HS-27A (cell line): ENCODE measurements at places on chromosomes 13 and 19.

GRCh38 chr13:114131583-114132418 is 622 bp downstream of the RASA3 start:
- no peak for DNase-seq

DNA sequence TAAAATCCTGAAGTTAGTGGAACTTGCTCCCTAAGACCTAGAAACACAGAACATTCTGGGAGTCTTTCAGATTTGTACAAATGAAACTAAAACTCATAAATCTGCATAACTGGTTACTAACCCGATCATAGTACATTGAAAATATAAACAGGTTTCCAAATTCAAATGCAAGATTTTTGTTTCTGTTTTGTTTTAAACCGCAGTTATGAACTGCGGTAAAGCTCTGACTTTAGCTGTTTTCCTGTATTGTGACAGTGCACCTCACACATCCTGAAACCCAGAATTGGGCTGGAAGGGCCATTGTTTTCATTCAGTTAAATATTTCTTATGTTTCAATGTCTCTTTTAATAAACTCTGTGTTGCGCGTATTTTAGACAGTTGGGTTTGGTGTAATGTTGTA is 204.7 kb downstream of the SHISA2 start:
- DNase-seq: no peak

DNA sequence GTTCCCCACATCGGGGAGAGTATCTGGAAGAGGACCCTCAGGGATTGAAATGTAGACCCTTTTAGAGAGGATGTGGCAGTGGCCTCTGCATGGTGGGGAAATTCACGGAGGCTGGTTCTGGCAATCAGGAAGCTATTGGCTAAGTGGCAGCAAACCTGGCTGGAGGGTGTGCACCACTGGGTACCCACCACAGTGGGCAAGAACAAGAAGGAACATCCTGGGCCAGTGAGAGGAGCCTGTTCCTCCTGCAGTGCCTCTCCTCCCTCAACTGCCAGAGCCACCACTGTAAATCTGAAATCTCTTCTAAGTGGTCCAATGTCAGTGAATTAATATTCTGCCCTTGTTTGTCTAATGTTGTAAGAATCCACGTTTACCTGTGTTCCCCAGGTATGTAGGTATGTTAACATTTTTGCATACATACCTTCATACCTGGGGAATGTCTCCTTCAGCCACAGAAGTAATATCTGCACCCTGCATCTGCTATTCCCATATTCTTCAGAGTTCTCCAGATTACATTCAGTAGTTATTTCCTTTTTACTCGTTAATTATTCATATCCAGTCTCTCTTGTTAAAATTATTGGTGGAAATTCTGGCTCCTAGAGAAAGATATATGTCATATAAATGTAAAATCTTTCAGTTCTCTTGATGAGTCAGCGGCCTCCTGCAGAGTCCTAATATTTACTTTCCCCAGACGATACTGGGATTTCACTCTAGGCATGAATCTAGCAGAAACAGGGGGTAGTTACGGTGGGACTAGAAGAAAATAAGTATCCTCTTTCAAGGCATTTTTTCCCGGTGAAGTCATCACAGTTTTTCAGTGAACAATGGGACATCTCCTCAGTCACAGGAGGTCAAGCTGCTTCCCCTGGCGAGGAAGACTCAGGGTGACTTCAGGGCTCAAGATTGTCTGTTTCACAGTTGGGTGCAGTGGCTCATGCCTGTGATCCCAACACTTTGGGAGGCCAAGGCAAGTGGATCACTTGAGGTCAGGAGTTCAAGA is 148.3 kb downstream of the MYO16 start:
- no peak for DNase-seq

DNA sequence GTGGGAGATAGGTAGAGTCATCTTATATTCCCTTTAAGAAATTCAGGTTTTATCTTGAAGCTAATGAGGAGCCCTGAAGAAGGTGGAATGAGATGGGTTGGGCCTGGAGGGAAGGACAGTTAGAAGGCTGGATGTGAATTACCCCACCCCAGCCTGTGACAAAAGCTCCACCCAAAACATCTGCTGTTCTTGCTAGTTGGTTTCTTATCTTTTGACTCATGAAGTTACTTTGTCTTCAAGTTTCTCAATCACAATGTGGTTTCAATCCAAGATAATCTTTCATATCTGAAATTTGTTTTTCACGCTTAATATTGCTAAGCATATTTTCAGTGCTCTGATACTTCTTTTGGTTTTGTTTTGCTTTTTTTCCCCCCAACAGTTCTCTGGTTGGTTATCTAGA is 38.3 kb upstream of the HMGB1 start:
- DNase-seq: no peak

DNA sequence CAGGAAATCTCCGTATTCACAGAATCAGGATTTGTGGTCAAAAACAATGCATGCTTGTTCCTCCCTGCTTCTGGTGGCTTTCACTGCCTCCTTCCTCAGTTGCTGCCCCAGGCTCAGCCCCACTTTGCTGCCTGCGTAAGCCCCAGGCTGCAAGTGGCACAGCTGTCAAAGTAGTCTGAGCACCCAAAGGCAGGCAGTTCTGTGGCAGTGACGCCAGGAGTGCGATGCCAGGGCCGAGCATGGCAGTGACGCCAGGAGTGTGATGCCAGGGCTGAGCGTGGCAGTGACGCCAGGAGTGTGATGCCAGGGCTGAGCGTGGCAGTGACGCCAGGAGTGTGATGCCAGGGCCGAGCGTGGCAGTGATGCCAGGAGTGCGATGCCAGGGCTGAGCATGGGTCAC is 77.3 kb upstream of the GPR183 start:
- DNase-seq: no peak

- no peak for DNase-seq
Observed at GRCh38 chr19:55176076-55176475, 4.0 kb downstream of the SYT5 start.

- DNase-seq: no peak
Observed at GRCh38 chr19:49655570-49656455, 9.8 kb downstream of the IRF3 start.

DNA sequence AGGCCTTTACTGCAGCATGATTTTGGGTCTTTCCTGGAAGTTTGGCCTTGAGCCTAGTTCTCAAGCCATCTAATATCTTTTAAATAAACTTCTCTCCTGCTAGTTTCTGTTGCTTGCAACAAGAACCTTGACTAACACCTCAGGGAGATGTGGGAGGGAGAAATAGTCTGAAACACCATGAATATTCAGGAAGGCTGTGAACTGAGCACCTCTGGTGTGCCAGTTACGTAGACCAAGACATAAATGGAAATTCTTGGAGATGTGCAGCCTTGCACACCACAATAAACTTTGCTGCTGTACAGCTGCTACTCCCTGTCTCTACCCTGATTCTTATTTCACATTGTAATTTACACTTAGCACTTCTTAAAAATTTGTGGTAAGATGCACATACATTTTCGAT is 86.9 kb upstream of the SPATA13 start:
- no peak for DNase-seq

GRCh38 chr13:106374631-106375030 is 160.8 kb downstream of the EFNB2 start:
- DNase-seq: no peak

GRCh38 chr13:112715715-112716460 is 26.1 kb downstream of the ATP11A start:
- no peak for DNase-seq

GRCh38 chr13:112664501-112665203 is 25.2 kb upstream of the ATP11A start:
- no peak for DNase-seq

GRCh38 chr19:7942981-7943443 is 454 bp downstream of the TIMM44 start:
- no peak for DNase-seq

GRCh38 chr13:42279080-42279479 is 7.1 kb downstream of the AKAP11 start:
- no peak for DNase-seq

- no peak for DNase-seq
Observed at GRCh38 chr13:73967397-73968165, 166.6 kb downstream of the KLF12 start.

DNA sequence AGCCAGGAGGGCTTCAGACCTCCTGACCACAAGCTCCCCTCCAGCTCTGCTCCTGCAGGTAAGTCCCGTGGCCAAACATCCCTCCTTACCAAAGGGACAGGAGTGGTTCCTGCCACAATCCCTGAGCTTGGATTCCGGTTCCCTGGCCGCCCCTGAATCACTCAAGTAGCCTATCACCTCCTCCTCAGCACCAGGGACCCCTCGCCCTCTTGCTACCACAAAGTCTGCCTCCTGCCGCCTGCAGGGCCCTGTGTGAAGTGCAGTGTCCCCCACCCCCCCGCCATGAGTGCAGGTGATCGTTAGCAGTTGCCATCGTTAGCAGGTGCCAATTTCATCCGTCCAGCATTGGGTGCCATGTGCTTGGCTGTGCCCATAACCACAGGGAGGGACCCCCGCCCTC is 40.8 kb upstream of the RANBP3 start:
- no peak for DNase-seq

DNA sequence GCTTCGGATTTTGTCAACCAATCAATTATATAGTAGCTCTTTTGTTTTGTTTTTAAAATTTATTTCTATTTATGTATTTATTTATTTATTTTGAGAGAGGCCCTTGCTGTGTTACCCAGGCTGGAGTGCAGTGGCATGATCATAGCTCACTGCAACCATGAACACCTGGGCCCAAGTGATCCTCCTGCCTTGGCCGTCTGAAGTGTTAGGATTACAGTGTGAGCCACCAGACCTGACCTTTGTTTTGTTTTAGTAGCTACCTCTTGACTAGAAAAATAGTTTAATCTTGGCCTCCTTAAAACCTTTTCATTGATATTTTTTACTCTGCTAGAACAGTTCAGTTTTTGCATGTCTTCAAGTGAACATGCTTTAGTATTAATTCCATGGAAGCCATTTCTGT is 15.1 kb downstream of the GARRE1 start:
- no peak for DNase-seq

DNA sequence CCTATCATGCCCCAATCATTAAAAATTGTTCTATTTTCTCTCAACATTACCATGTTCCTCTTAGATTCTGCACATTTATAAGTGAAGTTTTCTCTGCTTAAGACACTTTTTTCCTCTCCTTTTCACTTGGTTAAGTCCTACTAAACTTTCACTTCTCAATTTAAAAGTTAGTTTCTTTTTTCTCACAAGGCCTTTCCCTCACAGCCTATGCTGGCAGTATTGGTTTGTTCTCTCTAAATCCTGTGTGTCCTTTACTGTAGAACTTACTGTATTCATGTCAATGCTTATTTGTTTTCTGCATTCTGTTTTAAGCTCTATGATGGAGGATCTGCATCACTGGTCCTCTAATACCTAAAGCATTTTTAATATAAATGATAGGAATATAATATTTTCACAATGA is 2816.6 kb downstream of the PCDH9 start:
- no peak for DNase-seq

- no peak for DNase-seq
Observed at GRCh38 chr13:39875111-39875987, 219.9 kb downstream of the COG6 start.

DNA sequence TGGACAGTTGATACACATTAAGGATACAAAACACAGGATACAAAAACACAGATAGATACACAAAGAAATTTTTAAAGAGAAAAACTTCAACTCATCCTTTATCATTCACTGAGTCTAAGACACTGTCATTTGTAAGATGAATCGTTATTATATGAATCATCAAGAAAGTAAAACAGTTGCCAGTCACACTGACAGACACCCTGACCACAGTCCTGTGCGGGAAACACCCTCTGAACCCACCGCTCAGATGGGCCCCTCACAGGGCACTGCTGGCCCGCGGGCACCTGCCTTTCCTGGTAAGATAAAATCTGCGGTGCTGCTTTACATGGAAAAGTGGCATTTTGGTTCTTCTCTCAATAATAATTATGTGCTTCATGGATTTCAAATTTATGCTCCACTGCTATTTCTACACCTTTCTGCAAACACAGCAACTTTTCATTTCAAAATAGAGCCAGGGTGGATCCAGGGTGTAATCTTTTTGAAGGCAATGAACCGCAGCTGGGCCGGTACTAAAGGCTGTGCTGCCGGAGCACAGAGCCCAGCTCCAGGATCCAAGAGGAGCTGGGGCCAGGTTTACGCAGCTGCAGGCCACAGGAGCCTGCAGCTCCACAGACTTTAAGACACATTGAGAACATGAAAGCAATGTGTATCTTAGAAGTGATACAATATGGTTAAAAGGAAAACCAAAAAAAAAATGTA is 76.8 kb downstream of the TUBGCP3 start:
- no peak for DNase-seq

DNA sequence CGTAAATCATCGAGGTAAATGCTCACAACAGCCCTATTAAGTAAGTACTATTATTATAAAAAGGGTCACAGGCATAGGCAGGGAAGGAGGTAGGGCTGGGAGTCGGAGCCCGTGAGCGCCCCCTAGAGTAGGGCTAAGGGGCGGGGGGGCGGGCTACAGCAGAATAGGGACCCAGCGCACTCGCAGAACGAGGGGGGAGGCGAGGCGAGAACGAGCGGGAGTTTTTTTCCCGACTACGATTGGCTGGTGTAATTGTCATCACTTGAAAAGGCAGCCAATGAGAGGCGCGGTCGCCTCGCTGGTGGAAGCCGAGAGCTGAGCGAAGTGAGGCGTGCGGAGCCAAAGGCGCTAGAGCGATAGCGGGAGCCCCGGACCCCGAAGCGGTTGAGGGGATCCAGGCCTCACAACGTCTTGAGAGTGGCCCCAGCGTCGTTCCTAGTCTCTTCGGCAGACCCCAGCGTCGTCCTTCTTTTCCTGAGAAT is 24.2 kb downstream of the KEAP1 start:
- DNase-seq: peak; percentile 73

- no peak for DNase-seq
Observed at GRCh38 chr19:3257071-3257470, 32.6 kb downstream of the CELF5 start.

DNA sequence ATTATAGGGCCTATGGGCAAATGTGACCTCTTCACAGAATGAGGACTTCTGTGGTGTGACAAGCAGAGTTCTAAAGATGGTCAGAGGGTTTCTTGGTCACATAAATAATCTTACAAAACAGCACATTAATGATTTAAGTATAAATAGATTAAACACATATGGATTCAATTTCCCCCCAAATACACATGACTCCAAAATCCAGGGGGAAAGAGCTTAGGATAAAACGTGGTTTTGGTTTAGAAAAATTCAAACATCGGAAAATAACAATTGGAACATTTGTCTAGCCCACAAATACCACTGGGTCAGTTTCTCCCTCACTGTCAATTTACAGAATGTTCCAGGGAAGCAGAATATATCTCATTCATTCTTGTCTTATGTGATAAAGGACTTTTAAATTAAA is 283.1 kb downstream of the COG6 start:
- DNase-seq: no peak

- no peak for DNase-seq
Observed at GRCh38 chr13:63305641-63306133, 1890.0 kb upstream of the PCDH20 start.

DNA sequence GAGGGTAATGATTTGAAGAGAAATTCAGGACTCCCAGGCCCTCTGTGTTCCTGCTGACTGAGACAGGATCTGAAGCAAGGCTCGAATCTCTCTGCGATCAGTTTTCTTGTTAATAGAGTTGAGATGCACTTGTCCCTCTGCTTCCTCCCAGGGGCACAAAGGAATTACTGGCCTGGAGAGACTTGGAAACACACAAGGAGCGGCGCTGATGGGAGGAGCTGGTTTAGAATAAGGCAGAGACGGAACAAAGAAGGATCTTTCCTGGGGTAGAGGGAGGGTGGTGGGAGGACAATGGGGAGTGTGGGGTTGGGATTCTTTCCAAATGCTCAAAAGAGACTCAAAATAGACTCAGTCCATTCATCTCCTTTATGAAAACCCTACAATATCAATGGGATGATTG is 719.1 kb downstream of the UQCRFS1 start:
- DNase-seq: no peak
